ENCODE measurements at places on chromosomes 11 and 22.

DNA sequence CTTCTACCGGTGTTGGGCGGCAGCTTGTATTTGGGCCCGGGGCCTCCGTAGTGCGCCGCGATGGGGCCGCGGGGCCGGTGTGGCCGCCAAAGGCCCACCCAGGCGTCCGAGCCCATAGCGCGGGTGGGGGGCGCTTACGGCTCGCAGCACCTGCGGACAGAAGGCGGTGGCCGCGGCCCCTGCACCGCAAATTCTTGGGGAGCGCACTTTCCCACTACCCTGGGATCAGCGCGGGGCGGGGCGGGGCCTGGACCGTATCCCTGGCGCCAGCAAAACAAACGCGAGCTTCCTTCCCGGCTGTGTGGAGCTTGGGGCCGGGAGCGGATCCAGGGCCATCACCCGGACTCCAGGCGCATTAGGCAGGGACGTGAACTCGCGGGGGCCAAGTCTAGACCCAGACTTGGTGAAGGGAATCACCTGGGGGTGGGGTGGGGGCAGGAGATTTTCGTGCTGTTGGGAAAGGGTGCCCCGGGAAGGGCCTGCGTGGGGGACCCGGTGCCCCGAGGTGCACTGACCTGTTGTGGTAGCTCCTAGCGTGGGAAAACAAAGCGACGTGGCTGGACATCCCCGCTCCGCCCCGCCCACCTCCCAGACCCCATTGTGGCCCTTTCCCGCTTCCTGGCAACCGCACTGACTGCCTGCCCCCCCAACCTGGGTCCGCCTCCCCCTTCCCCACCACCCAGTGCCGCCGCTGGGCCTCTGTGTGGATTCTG, 2.3 kb upstream of the TYMP start:
- DNase-seq = peak; percentile 77

DNA sequence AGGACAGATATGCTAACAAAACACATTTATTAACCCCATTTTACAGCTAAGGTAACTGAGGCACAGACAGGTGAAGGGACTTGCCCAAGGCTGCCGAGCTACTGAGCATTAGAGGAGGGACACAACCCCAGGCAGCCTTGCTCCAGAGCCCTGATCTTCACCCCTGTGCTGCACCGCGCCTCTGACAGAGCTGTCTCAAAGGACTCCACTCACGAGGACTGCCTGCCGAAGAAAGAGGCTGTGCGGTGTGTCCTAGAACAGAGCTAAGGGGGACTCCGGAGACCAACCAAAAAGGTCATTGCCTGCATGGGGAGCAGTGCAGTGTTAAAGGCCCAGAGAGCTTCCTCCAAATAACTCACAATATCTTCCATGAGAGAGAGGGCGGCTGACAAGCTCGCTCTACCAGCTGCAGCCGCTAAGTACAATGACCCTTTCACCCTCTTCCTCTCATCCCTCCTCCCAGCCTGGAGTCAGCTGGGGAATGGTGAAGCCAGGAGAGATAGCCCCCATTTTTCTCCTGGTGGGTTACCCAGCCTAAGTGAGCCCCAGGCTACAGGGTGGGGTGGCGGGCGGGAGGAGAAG, 119.2 kb downstream of the DSCAML1 start:
- DNase-seq = no peak

DNA sequence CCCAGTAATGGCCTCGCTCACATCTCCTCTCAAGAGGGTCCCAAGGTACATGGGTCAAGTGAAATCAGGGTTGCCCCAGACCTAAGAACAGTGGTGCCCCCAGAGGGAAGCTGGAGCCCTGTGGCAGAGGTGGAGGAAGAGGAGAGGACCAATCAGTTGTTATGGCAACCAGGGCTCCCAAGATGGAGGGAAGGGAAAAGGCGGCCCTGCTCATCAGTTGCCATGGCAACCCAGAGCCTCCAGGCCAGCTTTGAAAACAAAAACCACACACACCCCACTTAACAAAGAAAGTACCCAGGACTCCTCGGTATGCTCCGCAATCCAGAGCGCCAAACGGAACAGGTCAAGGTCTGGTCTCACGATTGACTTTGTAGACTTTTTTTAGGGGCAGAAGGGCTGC, 53.5 kb upstream of the SLC35C1 start:
- DNase-seq = no peak

DNA sequence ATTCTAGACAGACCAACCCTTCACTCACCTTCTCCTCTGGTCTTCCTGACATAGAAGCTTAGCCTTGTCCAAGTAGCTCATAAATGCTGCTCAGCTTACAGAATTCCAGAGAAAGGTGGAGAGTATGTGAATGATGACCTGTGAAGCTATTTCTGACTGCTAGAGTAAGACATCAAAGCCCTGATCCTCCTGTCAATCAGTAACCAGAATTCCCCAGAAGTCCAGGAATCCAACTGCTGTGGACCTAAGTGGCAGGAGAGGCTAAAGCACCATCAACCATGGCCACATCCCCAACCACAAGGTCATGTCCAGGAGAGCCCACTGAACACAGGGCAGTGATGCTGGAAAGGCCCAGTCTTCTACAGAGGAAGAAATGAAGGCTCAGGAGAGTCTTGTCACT, 2.6 kb downstream of the OR51G2 start:
- DNase-seq = no peak

DNA sequence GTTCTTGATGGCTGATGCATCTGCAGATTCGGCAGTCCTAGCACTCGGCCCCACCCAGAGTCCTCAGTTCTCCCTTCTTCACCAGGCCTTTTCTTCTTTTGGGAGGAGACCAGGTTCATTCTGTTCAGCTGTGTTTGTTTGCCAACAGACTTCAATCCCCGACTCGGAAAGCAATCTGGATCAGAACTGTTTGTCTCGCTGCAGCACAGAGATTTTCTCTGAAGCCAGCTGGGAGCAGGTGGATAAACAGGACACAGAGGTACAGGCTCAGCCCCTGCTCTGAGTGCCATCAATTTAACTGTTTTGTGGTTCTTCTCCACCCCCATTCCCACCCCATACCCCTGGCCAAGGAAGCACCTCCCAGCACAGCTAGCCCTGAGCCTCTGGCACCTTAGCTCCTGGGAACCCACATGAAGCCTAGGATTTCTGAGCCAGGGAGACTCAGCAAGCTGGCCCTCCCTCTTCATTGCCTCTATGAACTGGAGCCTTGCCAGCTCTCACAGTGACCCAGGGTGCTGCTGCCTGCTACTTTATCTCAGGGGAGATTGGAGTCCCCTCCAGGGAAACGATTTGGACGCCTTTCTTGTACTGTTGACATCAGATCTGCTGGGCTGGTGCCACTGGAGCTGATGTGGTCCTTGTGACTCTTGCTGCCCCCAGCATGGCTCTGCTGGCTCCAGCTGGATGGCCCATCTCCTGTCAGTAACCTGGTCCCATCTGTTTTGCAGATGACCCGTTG, 58.2 kb upstream of the HORMAD2 start:
- DNase-seq = no peak
